ENCODE measurements at places on chromosomes 5 and 9. TPM values are rescaled to one million over a fixed set of nuclear protein-coding genes. Genes with fewer than 3 reads are reported as not detected.

Gene PCDHA1
- 2.5 TPM for total RNA-seq

Gene KCNN2
- not detected for total RNA-seq

Gene TMEM174
- total RNA-seq: not detected

Gene MORN5
- total RNA-seq: not detected

Gene PCDHGC4
- total RNA-seq: 1.8 TPM

Gene PSIP1
- total RNA-seq: 147 TPM

Gene KIF12
- total RNA-seq: 1.5 TPM

Gene PCDHGB1
- total RNA-seq: 4.5 TPM

Gene ZDHHC11
- 15.5 TPM for total RNA-seq

Gene IER5L
- total RNA-seq: 60.8 TPM

Gene OSMR
- total RNA-seq: 13.5 TPM

Gene TAL2
- not detected for total RNA-seq

Gene DIAPH1
- total RNA-seq: 55.8 TPM

Gene SNCB
- total RNA-seq: not detected

Gene SELENOP
- total RNA-seq: not detected

Gene PDZD2
- 5.5 TPM for total RNA-seq

Gene AIF1L
- 30.1 TPM for total RNA-seq

Gene NR6A1
- total RNA-seq: 2.9 TPM

Gene WWC1
- 4.7 TPM for total RNA-seq

Gene TMEM232
- total RNA-seq: 2.4 TPM

Gene RNF183
- total RNA-seq: not detected

Gene TAF1L
- 0.04 TPM for total RNA-seq

Gene PPWD1
- 34.4 TPM for total RNA-seq

Gene RAPGEF6
- total RNA-seq: 16.3 TPM

Gene REEP2
- 18.6 TPM for total RNA-seq

Gene CD180
- not detected for total RNA-seq

Gene IL4
- total RNA-seq: not detected

Gene CSF1R
- not detected for total RNA-seq

Gene C9orf153
- total RNA-seq: not detected

Gene SPATA31D4
- not detected for total RNA-seq

Gene UGT3A2
- total RNA-seq: 0.11 TPM

Gene GPR151
- total RNA-seq: not detected

Gene ACSL6
- 0.34 TPM for total RNA-seq

Gene PCSK1
- total RNA-seq: 9.8 TPM

Gene TMC1
- total RNA-seq: 0.19 TPM
